Activated T-helper 1 cell treated with Interleukin-2 at 50 U/mL for 16 hours (primary cell): ENCODE measurements at places on chromosomes 16 and 17.

GRCh38 chr17:18005496-18005895 is 32.8 kb downstream of the DRC3 start:
- DNase-seq = no peak

DNA sequence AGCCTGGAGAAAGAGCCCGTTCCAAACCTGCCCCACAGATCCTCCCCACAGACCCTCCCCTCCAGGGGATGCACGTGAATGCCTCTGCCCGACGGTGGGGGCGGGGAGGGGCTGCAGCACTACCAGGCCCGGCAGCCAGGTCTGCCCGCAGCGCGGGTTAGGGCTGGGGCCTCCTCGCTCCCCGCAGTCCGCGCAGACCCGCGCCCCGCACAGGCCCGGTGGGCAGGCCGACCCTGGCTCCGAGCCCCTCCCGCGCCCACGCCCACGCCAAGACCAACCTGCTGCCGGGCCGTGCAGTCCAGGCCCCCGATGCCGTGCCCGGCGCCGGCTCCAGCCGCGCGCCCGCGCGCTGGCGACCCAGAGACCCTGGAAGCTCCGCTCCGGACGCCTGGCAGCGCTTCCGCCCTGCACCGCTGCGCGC is at the start of gene RPUSD1:
RPUSD1 (minus strand) TSS at position 404 of the 421 bp plus-strand sequence. CDS start 644 bp downstream, outside the sequence.
- DNase-seq = no peak

DNA sequence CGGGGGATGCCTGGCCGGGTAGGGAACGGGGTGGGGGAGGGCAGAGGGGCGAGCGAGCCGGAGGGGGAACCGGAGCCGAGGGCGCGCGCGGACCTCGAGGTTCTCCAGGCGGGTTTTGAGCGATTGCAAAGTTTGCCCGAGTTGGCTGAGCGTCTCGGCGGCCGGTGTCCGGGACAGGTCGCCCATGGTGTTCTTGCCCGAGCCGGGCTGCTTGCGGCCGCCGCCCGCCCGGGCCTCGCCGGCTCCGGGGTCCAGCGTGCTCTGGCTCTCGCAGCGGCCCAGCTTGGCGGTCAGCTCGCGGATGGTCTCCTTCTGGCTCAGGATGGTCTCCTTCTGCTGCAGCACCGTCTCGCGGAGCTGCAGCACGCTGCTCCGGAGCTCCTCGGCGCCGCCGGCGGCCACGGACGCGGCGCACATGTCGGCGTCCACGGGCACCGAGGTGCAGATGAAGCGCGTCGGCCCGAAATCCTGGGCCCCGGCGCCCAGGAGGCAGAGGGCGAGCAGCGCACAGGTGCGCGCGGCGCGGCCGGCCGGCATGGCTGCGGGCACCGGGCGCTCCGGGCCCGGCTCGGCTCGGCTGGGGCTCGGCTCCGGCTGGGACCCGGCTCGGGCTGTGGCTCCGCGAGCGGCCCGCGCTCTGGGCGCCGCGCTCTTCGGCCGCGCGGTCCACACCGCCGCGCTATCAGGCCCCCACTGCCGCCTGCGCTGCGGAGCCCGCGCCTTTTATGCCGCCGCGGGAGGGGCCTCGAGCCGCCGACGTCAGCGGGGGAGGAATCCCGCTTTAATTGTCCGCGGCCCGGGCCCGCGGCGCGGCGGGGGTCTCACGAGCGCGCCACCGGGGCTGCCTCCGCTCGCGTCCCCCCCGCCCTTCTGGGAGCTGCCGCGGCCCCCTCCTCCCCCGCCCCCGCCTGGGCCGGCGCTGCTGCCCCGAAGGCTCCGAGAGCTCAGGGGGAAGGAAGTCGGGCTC is at the start of gene NPTX1:
NPTX1 (minus strand) TSS at position 698 of the 967 bp plus-strand sequence; CDS start at position 537, 161 bp downstream.
- no peak for DNase-seq

GRCh38 chr17:82019690-82020571 is 2.7 kb downstream of the CENPX start:
- peak; percentile 41 for DNase-seq

GRCh38 chr17:34899643-34900291 is 61.5 kb downstream of the CCT6B start:
- DNase-seq = no peak

GRCh38 chr16:89410794-89411309 is 79.5 kb downstream of the ANKRD11 start:
- no peak for DNase-seq

DNA sequence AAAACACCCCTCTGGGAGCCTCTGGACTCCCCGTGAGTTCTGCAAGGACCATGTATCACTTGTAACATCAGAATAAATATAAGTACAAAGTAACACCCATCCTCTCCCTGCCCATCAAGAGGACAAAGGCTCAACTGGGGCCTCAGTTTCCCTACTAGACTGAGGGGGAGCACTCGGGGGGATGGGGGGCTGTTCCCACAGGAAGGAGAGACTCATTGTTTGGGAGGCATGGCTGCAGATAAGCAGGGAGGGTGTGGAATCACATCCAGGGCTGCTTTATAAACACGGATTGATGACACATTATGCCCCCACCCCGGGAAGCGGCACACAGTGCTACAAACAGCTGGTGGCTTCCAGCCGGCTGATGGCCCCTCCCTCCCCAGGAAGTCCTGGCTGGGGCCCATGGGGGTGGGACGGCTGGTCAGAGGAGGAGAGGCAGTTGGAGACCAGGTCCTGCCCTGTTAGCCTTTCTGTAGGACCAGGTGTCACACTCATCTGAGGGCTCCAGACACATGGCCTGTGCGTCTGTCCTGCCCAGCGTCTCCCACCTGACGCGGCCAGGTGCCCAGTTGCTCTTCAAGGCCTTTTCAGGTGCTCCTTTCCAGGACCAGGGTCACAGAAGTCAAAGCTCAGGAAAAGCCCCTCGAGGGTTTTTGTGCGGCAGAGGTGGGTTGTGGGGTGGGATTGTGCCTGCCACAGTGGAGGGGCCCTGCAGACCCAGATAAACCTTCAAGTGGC is 1.3 kb upstream of the MPG start:
- DNase-seq = no peak

- no peak for DNase-seq
Measured at GRCh38 chr16:72833969-72834368, 214.0 kb downstream of the ZFHX3 start.

DNA sequence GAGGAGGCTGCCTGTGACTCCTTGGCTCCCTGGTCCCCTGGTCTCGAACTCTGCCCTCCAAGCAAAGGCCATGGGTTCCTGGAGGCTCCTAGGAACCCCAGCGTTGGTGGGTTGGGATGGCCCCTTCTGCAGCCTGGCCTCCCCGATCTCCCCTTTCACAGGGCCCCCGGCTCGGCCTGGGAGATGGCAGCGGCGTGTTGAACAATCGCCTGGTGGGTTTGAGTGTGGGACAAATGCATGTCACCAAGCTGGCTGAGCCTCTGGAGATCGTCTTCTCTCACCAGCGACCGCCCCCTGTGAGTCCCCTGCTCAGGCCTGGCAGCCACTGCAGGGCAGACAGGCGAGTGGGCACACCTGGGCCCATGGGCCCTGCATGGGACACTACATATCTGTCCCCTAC is 10.9 kb downstream of the ADGRG3 start:
- DNase-seq = no peak

DNA sequence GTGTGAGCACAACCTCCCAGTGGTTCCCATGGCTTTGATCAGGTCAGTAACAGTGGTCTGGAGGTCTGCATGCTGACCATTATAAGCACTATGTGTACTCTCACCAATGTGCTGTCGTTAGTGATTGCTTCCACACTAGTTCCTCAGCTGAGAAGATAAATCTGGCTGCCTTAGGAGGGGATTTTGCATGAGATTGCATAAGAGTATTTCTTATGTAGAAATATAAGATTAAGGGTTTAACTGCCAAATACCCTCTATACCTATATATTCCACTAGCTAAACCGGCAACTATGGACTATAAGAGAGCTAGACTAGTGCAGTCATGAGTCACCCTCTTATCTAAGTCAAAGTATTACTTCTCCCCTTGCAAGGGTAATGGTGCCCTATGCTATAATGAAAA is 580.2 kb downstream of the CDH11 start:
- DNase-seq = no peak

GRCh38 chr17:4898927-4899326 is 409 bp upstream of the C17orf107 start:
- DNase-seq = no peak

DNA sequence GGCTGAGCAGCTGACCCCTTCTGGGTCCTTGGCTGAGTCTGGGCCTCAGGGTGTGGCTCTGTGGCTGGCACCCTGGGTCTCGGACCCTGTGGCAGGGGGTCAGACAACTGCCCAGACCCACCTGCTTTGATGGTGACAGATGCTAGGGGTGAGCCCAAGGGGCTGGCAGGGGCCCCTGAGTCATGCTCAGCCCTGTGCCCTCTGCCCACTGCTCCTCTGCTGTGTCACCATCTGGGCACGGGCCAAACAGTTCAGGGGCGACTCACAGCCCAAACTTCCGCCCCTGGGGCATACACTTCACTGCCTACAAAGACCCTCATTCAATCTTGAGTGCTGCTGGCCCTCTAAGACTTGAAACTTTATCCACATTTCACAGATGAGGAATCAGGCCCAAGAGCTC is 5.7 kb downstream of the ADGRG1 start:
- DNase-seq = no peak

GRCh38 chr16:67463059-67463458 is 17.9 kb downstream of the ATP6V0D1 start:
- no peak for DNase-seq

DNA sequence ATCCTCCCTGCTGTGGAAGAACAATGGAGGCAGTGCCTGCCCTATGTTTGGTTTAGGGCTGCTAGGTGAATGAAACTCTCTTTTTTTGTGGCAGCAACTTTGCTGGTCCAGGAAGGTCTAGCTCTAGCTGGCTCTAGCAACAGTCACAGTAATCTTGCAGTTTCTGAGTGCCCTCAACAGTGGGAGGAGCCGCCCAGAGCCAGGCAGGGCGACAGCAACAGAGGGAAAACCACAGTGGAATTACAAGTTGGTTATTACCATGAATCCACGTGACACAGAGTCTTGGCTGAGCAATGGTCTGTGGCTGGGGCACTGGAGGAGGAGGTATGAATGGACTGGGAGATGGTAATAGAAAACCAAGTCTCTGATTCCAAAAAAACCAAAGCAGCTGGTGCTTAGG is 10.3 kb downstream of the HSPB9 start:
- no peak for DNase-seq

DNA sequence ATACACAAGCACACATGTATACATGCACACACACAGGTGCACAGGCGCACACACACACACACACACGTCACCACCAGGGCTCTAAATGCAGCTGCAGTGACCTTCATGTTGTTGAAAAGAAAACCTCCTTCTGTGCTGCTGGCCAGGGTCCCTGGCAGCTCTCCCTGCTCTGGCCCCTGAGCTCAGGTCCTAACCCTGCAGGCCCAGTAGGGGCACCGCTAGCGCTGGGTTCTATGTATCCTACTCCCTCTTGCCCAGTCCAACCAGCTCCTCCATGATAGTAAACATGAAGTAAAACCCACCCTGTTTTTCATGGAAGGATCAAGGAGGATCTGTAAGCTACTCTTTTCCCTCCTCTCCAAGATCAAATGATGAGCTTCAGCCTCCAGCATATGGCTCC is 172.8 kb downstream of the RBFOX3 start:
- DNase-seq = no peak

DNA sequence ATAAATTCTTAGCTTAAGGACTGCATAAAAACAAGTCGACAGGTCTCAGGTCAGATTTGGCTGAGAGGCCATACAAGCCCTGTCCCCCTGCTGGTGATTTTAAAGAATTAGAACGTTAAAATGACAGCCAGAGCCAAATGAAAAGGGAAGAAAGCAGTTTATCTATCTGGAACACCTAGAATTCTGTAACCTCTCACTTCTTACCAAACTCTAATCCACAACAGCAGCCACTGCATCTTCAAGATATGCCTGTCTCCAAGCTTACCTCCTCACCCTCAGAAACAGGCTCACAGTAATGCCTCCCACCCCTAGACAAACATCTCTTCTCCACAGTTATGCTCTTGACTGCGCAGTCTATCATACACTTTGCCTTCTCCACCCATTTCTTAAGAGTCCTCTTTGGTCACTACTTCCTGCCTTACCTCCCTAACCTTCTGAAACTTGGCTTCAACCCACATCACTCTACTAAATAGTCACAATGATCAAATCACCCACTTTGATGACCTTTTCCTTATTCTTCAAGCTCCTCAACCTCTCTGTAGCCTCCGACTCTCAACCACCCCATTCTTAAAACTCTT is 14.2 kb downstream of the ANKFY1 start:
- no peak for DNase-seq

DNA sequence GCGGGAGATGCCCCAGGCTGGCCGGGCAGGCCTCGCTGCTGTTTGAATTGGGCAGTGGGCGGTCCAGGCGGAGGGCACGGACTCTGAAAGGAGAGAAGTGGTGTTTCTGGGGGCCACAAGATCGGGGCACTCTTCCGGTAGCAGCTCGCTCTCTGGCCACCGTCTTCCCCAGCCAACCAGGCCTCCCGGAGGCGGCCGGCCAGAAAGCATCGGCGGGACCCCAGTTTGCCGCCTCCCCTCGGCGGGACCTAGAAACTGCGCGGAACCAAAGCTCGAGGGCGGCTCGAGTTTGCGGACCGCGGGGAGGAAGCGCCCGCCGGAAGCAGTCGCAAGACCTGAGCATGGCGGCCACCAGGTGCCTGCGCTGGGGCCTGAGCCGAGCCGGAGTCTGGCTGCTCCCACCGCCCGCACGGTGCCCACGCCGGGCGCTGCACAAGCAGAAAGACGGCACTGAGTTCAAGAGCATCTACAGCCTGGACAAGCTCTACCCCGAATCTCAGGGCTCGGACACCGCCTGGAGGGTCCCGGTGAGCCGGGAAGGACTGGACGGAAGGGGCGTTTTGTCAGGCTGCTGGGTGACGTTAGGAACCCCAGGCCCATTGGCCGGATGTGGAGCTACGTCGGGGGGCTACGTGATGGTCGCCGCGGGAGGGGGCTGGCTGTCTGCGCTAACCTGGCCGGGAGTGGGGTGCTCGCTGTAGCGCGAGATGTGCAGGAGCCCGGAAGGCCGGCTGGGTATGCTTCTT is at the start of gene MRPL58:
MRPL58 (plus strand) TSS at position 325 of the 746 bp plus-strand sequence; CDS start at position 342, 17 bp downstream.
- peak; percentile 72 for DNase-seq

GRCh38 chr16:9787717-9788116 is 394.5 kb downstream of the GRIN2A start:
- DNase-seq = no peak

GRCh38 chr17:35731239-35731916 is at the start of gene RASL10B:
Gene RASL10B, plus strand, starts transcription at chr17:35731639. Its CDS starts 3,546 bp downstream, at chr17:35735185.
- peak; percentile 18 for DNase-seq

DNA sequence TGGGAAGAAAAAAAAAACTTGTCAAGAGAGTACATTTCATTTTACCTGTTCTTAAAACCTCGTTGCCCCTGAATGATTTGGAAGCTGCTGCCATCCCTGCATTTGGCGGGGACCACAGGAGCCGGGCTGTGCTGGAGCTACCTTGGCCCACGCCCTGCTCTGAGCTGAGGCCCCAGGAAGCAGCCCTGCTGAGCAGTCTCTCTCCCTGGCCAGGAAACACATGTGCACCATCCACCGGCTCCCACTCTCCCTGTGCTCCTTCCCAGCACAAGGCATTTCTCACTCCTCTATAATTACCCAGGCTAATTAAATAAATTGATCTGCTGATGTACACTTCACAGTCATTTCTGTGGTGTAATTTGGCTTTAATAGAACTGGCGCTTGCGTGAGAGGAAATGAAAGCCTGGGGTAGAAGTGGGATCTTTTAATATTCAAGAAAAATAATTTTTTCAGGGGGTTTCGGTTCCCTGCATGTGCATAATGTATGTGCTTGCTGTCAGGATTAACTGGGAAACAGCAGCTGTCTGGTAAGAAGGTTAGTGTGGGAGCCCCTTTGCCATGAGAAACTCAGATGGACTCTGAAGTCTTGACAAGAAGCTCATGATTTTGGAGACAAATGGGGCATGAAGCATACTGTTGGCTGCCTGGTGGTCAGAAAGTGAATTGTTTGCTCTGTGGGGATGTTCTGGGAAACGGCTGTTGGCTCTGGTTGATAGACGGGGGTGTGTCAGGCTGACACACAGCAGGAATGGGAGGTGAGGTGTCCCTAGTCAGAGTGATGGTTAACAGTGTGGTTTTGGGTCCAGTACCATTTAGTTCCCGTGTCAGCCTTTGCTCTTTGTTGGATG is 252.3 kb upstream of the EEF2KMT start:
- no peak for DNase-seq
